Suprapubic skin (tissue), 4 donors: ENCODE measurements at places on chromosomes 11 and 22. TPM values are rescaled to one million over a fixed set of nuclear protein-coding genes. Genes with fewer than 3 reads are reported as not detected.

Gene DRG1
- 53.8 TPM for total RNA-seq

Gene NXPE2
- not detected for total RNA-seq

Gene PATE2
- total RNA-seq, result not detected

Gene GAL3ST1
- 1.8 TPM for total RNA-seq

Gene SMC1B
- not detected for total RNA-seq

DNA sequence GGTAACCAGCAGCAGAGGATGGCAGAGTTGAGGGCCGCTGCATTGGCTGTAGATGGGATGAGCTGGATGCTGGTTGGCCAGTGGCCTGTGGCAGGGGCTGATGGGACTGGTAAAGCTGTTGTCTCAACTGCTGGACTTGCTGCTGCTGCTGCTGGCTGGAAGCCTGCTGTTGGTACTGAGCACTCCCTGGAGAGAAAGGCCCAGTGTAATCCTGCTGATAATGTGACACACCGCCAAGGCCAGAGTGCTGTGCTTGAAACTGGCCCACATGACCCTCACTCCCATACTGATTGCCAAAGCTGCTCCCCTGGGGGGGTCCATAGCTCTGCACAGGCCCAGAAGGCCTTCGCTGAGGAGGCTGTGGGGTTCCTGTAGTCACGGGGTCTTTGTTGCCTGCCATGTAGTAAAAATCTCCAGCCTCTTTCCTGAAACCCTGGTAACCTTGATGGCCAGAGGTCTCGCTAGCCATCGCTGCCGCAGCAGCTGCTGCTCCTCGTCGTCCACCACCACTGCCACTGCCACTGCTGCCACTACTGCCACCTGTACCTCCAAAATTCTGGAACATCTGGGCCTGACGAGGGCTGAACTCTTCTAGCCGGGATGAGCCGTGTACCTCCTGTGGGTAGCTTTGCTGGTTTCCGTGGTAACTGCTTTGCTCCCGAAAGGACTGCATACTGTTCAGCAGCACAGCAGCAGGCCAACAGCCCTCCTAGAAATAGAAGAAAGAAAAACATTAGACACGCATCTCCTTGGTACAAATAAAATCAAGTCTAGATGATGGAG, 55.6 kb downstream of the TCF20 start:
- peaks cover 3% of the 10 kb centered on the region for H3K4me1 ChIP-seq
- H3K36me3 ChIP-seq, result peaks cover 53% of the 10 kb centered on the region
- no peak overlapping the region for H3K4me3 ChIP-seq
- no peak for DNase-seq
- no peaks in the 10 kb centered on the region for H3K27me3 ChIP-seq
- no peak overlapping the region for H3K27ac ChIP-seq

DNA sequence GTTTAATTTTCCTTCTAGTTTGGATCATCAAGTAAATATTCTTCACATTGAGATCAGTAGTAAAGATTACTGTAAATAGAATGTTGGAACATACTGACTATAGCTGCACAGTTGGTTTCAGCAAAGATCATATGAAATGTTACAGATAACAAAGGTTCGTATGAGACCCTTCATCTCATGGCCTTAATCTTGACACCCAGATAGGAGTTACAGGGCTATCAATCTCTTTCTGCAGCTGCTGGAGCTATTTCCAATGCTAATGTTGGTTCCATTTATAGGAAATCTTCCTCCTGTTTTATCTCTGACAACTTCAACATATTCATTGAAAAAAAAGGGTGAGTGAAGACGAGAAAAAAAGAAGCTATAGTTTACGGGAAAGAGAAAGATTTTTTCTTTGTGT, 495.6 kb downstream of the JRKL start:
- no peak overlapping the region for H3K4me3 ChIP-seq
- DNase-seq, result no peak
- no peak overlapping the region for H3K27ac ChIP-seq
- no peaks in the 10 kb centered on the region for H3K27me3 ChIP-seq
- no peaks in the 10 kb centered on the region for H3K4me1 ChIP-seq

DNA sequence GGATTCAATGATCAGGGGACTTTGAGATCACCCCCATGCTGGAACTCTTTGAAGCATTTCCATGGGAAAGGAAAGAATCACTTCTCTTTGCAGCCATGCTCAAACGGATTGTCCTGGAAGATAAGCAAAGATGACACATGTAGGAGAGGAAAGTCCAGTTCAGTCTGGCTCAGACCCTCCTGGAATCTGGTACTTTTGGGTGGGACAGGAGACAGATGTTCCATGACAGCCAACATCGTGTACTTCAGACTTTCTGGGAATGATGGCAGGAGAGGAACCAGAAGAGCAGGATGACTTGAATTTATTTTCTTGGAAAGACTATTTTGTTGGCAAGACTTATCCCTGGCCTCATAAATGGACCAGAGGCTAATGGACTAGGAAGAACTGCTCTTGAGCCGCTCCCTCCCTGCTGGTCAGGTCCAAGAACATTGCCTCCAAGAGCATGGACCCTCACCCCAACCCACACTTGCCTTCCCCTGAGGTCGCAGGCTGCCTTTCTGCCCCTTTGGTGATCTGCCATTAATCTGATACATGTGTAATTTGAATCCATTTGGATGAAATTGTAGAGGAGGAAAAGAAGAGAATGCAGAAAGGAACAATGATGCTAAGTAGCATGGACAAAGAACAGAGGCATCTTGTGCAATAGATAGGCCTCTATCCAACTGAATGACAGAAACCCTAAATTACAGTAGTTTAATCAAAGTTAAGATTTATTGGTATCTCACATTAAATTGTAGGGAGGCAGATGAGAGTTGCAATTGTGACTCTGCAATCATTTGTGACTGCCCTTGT, 201.0 kb downstream of the SNX19 start:
- no peaks in the 10 kb centered on the region for H3K36me3 ChIP-seq
- no peaks in the 10 kb centered on the region for H3K27me3 ChIP-seq
- H3K4me1 ChIP-seq, result no peaks in the 10 kb centered on the region
- DNase-seq, result no peak
- no peak overlapping the region for H3K27ac ChIP-seq

GRCh38 chr11:86360775-86361395, 13.8 kb upstream of the CCDC81 start:
- no peak overlapping the region for H3K4me3 ChIP-seq
- no peak overlapping the region for H3K27ac ChIP-seq
- no peaks in the 10 kb centered on the region for H3K4me1 ChIP-seq
- H3K36me3 ChIP-seq, result no peaks in the 10 kb centered on the region
- no peak for DNase-seq

- no peak overlapping the region for H3K4me3 ChIP-seq
- no peaks in the 10 kb centered on the region for H3K27me3 ChIP-seq
- no peak for DNase-seq
- H3K27ac ChIP-seq, result no peak overlapping the region
- no peaks in the 10 kb centered on the region for H3K36me3 ChIP-seq
- no peaks in the 10 kb centered on the region for H3K4me1 ChIP-seq
These were observed 1156.8 kb downstream of the LRRC4C start for GRCh38 chr11:40302669-40303068.

DNA sequence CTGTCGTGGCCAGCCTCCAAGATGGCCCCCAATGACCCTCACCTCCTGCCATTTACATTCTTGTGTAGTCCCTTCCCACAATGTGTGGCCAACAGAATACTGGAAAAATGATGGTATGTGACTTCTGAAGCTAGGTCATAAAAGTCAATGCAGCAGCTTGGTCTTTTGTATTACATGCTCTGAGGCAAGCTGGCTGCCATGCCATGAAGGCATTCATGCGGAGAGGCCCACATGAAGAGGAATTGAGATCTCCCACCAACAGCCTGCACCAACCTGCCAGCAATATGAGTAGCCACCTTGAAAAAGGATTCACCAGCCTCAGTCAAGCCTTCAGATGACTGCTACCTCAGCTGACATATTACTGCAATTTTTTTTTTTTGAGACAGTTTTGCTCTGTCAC, 4.6 kb downstream of the MRTFA start:
- H3K27ac ChIP-seq, result no peak overlapping the region
- no peak for DNase-seq
- H3K27me3 ChIP-seq, result no peaks in the 10 kb centered on the region
- H3K4me3 ChIP-seq, result no peak overlapping the region
- peaks cover 40% of the 10 kb centered on the region for H3K4me1 ChIP-seq

DNA sequence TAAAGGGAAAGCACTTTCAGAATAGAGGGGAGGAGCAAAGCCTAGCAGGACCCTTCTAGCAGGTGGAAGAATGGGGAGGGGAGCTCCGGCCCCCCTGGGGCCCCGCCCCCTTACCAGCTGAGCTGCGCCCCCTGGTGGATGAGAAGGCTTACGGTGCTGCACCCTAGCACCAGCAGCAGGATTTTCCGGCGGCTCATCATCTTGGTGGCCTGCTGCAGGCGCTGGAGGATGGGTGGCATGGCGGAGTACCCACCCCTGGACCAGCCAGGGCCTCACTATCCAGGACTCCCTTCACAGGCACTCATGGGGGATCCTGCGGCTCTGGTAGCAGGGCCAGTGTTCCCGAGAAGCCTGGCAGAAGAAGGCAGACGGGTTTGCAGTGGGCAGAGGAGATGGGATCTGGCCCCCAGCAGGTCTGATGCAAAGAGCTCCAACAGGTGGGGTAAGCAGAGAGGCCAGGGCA, 3.8 kb downstream of the GAL3ST3 start:
- H3K4me3 ChIP-seq, result no peak overlapping the region
- H3K27ac ChIP-seq, result no peak overlapping the region
- DNase-seq, result no peak

- no peak for DNase-seq
- peak overlapping the region; percentile 91 for H3K27ac ChIP-seq
- peaks cover 95% of the 10 kb centered on the region for H3K4me1 ChIP-seq
- no peaks in the 10 kb centered on the region for H3K27me3 ChIP-seq
- H3K36me3 ChIP-seq, result no peaks in the 10 kb centered on the region
- no peak overlapping the region for H3K4me3 ChIP-seq
These were observed 40.6 kb downstream of the NECTIN1 start for GRCh38 chr11:119688356-119688755.
